ENCODE measurements at places on chromosomes 4 and X.

DNA sequence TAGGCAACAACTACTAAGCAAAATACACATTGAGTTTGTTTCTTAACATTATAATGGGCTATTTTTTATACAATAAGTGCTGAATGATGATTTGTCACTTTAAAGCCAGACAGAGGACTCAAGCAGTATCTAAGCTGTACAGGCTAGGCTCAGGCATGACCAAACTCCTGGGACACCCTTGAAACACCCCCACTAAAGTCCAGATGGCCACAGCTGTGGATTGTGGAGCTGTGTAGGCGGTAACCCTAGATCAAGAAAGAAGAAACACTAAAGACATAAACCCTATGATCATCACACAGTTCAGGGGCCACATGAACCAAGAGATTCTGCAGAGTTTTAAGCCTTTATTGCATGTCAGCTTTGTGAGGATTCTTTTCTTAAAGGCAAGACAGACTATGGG lies 25.1 kb downstream of the TAB3 start:
- DNase-seq = no peak

DNA sequence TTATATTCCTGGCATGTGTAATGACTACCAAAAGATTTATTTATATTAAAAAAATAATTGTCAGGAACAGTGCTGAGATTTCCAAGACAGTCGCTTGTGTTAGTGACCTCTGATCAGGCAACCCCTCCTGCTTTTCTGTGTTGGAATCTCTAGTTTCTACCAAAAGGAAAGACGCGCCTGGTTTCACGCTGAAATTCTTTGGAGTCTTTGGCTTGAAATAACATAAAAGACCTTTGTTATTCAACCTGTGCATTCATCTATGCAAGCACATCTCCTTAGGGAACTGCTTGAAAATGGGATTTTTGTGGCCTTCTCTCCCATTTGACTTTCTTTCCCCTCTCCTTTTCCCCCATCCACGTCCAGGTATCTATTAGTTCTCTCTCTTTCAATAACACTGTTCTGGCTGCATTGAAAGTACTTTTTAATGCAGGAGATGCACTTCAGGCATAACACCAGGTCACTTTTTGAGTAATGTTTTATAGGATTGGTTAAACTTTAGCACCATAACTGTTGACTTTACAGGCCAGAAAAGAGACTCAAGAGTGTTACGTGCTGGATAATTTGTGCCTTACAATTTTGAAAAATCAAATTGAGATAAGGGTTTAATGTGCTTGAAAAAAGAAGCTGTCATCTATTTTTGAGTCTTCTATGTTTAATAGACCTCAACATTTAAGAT lies 172.7 kb downstream of the GPAT3 start:
- DNase-seq = no peak

DNA sequence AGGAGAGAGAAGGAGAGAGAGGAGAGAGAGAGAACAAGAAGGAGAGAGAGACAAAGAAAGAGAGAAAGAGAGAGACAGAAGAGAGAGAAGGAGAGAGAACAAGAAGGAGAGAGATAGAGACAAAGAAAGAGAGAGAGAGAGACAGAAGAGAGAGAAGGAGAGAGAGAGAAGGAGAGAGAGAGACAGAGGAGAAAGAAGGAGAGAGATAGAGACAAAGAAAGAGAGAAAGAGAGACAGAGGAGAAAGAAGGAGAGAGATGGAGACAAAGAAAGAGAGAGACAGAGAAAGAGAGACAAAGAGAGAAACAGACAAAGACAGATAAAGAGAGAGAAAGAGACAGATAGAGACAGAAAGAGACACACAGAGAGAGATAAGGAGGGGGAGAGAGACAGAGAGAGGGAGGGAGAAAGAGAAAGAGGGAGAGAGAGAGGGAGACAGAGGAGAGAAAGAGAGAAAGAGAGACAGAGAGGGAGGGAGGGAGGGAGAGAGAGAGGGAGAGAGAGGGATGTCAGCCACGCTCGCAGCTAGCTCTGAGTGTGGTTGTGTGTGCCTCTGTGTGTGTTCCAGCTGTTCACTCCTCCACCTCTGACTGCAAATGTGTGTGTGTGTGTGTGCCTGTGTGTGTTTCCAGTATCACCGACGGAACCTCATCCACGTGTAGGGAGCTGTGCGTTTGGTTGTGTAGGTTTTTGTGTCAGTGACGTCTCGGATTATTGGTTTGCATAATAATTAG lies 105.8 kb downstream of the CRLF2 start:
- DNase-seq = no peak

DNA sequence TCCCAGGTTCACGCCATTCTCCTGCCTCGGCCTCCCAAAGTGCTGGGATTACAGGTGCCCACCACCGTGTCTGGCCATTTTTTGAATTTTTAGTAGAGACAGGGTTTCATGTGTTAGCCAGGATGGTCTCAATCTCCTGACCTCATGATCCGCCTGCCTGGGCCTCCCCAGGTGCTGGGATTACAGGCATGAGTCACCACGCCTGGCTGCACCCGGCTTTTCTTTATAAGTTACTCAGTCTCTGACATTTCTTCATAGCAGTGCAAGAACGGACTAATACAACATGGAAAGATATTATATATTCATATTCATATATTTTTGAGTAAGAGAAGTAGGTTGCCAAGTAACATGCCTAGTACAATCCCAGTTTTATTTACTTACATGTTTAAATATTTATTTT lies 22.9 kb downstream of the SHROOM3 start:
- no peak for DNase-seq

DNA sequence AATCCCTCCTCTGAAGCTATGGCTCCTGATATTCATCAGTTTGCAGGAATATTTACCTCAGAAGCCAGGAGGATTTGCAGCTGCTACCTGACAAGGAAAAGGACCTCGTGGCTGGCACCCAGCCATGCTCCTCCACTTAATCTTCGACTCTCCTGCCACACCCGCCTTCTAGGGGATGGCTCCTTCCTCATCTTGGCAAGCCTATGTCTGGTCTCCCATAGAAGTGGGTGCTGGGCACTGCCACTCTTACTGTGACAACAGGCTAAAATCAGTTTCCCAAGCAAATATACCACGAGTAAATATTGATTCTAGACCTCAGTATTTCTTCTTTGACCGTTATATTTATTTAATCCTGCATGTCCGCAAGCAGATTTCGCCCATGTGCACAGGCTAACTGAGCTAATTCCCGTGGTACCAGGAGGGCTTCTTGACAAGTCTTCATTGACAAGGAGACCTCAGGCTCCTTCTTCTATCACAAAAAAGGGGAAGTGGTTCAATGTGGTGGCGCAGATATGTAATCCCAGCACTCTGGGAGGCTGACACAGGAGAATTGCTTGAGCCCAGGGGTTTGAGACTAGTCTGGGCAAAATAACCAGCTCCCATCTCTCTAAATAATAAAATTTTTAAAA lies 52.6 kb upstream of the DCTD start:
- no peak for DNase-seq

GRCh38 chr4:184280137-184280536 lies 62.5 kb upstream of the ENPP6 start:
- no peak for DNase-seq

- DNase-seq = no peak
These were observed 482.6 kb downstream of the IDS start for GRCh38 chrX:149022485-149022884.
